ENCODE measurements at places on chromosomes 4 and X.

- DNase-seq = no peak
- H3K27ac ChIP-seq = no peak overlapping the region
- no peaks in the 10 kb centered on the region for H3K36me3 ChIP-seq
- H3K27me3 ChIP-seq = no peaks in the 10 kb centered on the region
- peaks cover 10% of the 10 kb centered on the region for H3K4me1 ChIP-seq
Observed at GRCh38 chr4:16034010-16034748, 49.6 kb downstream of the PROM1 start.

- H3K27ac ChIP-seq = no peak overlapping the region
- H3K4me3 ChIP-seq = no peak overlapping the region
- no peaks in the 10 kb centered on the region for H3K27me3 ChIP-seq
Observed at GRCh38 chr4:185469580-185470154, 1.9 kb downstream of the CCDC110 start.

DNA sequence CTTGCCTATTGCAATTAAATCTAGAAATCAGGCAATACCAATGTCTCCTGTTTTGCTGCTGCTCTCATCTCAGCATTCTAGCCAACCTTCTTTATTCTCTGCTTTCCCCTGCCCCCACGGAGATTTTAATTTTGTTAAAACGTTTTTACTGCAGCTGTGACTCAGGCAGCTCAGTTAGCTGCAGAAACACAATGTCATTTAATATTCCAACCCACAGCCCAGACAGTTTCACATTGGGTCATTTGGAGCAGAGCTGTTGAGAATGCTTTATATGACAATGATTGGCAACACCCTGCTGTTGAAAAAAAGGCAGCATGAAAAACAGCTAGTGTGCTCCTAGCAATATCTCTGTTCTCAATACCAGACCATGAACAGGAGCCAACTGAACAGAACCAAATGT lies 12.6 kb upstream of the SLC10A4 start:
- H3K4me3 ChIP-seq = no peak overlapping the region
- no peak for DNase-seq
- H3K36me3 ChIP-seq = no peaks in the 10 kb centered on the region
- H3K27me3 ChIP-seq = no peaks in the 10 kb centered on the region
- no peak overlapping the region for H3K27ac ChIP-seq

GRCh38 chr4:61540944-61541343 lies 340.8 kb downstream of the ADGRL3 start:
- no peak overlapping the region for H3K27ac ChIP-seq
- no peaks in the 10 kb centered on the region for H3K36me3 ChIP-seq
- DNase-seq = no peak
- H3K4me1 ChIP-seq = no peaks in the 10 kb centered on the region
- no peaks in the 10 kb centered on the region for H3K27me3 ChIP-seq
- H3K4me3 ChIP-seq = no peak overlapping the region

DNA sequence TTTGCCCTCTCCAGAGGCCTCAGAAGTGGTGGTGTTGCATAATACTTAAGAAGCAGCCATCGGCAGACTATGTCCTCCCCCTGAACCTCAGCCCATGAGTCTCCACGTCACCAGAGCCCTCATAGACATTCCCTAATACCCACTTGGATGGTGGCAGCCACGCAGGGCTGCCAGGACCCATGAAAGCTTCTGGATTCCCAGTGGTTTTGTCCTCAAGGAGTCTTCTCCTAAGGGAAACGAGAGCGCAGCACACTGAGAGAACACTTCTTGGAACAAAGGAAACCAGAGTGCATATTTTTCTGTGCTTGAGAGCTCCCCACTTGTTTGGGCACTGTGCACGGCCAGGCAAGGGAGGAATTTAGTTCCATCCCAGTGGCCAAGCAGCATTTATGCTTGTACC lies 204.1 kb upstream of the DMD start:
- no peak overlapping the region for H3K4me3 ChIP-seq
- no peaks in the 10 kb centered on the region for H3K27me3 ChIP-seq
- no peak for DNase-seq
- H3K27ac ChIP-seq = no peak overlapping the region
- no peaks in the 10 kb centered on the region for H3K4me1 ChIP-seq
- H3K36me3 ChIP-seq = no peaks in the 10 kb centered on the region

DNA sequence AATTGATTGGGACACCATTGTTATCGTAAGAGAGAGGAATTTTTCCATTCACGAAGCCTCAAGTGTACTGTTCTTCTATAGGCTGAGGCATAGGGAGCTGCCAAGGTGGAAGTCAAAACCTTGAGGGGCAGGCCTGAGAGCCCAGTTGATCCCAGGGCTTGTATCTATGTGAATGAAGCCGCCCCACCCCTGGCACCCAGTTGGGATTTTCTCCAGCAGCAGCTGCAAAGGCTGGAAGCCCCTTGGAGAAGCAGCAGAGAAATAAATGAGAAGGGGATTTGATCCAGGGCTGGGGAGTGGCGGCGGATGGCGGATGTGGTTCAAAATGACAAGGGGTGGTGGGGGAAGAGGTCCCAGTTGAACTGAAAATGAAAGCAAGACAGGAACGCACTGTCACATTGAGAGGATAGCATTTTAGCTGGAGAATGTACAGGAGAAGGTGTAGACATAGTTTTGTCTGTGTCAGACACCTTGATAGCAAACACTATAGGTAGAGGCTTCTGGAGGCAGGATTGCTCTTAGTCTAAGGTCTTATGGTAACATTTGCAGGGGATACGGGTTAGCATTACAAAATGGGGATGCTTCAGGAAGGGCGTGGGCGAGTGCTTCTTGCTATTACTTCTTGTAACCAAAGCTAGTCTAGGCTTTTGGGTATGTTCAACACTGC lies 32.6 kb downstream of the DOCK11 start:
- H3K27ac ChIP-seq = peak overlapping the region; percentile 87
- H3K27me3 ChIP-seq = no peaks in the 10 kb centered on the region
- H3K36me3 ChIP-seq = no peaks in the 10 kb centered on the region
- H3K4me3 ChIP-seq = peak overlapping the region; percentile 68

GRCh38 chr4:10809905-10810304 lies 125.3 kb upstream of the CLNK start:
- no peak for DNase-seq
- H3K4me1 ChIP-seq = no peaks in the 10 kb centered on the region
- H3K4me3 ChIP-seq = no peak overlapping the region
- H3K36me3 ChIP-seq = no peaks in the 10 kb centered on the region
- H3K27ac ChIP-seq = no peak overlapping the region
- no peaks in the 10 kb centered on the region for H3K27me3 ChIP-seq

- H3K4me1 ChIP-seq = no peaks in the 10 kb centered on the region
- no peak overlapping the region for H3K4me3 ChIP-seq
- no peaks in the 10 kb centered on the region for H3K36me3 ChIP-seq
- DNase-seq = peak; percentile 60
- H3K27ac ChIP-seq = no peak overlapping the region
Observed at GRCh38 chr4:68175562-68176155, 46.0 kb upstream of the TMPRSS11F start.

GRCh38 chrX:11254417-11255109 lies 38.6 kb upstream of the AMELX start:
- H3K27me3 ChIP-seq = no peaks in the 10 kb centered on the region
- no peaks in the 10 kb centered on the region for H3K4me1 ChIP-seq
- no peak for DNase-seq
- no peak overlapping the region for H3K4me3 ChIP-seq
- no peak overlapping the region for H3K27ac ChIP-seq
